GM13976 (cell line): ENCODE measurements at places on chromosomes 2 and 18.

DNA sequence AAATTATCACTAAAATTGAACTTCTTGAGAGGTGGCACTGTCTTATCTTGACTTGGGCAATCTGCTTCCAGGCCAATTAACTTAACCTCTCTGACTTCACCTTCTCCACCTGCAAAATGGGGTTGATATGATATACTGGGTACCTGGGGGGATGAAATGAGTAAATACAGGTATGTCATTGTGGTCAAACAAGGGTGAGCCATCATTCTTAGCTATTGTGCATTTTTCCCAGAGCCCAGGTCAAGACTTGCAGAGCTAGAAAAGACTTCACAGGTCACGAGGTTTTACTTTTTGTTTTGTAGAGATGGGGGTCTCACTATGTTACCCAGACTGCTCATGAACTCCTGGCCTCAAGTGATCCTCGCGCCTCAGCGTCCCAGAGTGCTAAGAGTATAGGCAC is 145.0 kb downstream of the PRKCE start:
- DNase-seq: no peak

GRCh38 chr18:58015065-58015780 is 28.8 kb upstream of the NEDD4L start:
- DNase-seq: peak; percentile 64

GRCh38 chr2:127610561-127610960 is 35.4 kb upstream of the GPR17 start:
- DNase-seq: no peak

DNA sequence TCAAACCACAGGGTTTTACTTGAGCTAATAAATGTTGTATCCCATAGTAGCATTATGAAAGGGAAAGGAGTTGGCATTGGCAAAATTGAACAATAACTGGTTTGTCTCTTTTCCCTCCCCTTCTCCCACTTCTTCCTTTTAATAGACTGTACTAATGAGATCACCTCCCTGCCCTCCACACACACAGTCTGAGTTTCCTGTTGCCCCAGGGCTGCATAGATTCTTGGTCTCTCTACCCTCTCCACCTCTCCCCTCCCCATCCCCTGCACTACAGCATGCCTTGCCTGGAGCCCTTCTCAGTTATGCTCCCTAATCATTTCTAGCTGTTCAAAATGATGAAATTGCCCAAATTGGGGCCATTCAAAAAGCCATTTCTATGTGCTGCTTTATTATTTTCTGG is 37.2 kb upstream of the NEMP2 start:
- no peak for DNase-seq

DNA sequence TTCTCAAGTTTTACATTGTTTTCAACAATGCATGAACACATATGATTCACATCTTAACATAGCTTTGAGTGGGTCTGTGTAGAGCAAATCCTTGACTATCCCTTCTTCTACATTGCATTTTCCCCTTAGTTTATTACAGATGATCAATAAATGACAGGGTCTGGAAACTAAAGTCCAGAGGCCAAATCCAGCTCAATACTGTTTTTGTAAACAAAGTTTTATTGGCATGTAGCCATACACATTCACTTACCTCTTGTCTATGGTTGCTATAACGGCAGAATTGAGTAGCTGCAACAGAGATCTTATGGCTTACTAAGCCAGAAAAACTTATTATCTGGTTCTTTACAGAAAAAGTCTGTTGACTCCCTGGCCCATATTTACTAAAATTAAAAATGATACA is 12.8 kb downstream of the FANCL start:
- no peak for DNase-seq

- DNase-seq: no peak
Measured at GRCh38 chr18:68275616-68276015, 439.3 kb downstream of the TMX3 start.

GRCh38 chr2:154709215-154709614 is 10.7 kb downstream of the KCNJ3 start:
- no peak for DNase-seq

- DNase-seq: peak; percentile 38
Measured at GRCh38 chr2:113977660-113978523, 88.0 kb downstream of the ACTR3 start.

- DNase-seq: no peak
Measured at GRCh38 chr2:235139956-235140800, 188.4 kb downstream of the SH3BP4 start.

DNA sequence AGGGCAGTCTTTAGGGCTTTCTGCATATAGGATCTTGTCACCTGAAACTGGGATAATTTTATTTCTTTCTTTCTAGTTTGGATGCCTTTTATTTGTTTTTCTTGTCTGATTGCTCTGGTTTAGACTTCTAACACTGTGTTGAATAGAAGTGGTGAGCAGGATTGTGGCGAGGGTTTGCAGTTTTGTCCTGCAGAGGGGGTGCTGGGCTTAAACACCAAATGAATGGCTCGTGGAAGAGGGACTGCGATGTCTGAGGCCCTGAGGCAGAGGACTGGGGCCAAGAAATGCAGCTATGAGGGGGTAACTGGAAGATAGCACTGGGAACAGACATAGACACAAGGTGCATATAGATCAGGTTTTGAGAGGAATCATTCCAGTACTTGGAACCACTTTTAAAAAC is 20.5 kb downstream of the UBE2F start:
- DNase-seq: no peak

GRCh38 chr2:231199219-231199618 is 788 bp downstream of the ARMC9 start:
- DNase-seq: no peak

DNA sequence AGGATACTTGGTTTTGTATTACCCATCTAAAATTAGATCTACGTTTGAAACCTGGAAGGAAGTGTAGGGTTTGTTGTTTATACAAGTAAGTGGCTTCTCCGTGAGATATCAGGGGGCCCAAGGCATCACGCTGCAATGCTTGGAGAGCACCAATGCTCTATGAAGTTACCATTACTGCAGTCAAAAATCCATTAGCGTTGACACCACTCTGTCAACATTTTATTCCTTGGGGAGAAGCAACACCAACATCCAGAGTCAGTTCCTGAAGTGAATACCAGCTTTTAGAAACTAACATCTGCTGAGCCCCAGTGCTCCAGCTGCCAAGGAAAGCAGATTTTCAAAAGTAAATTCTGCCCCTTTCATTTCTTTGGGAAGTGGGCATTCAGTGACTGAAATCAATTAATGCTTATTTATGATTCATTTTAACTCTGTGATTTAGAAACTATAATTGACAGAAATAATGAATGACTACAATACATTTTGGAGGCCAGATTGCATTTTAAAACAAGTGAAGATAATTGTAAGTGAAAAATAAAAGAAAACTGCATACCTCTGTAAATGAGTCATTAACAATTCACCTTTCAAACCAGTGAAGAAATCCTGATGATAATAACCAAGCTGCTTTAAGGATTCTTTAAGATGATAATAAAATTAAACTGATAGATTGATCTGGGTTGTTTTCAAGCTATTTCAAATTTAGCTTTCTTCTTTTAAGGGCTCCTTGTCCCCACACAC is 30.5 kb downstream of the LRP1B start:
- DNase-seq: no peak

- DNase-seq: no peak
Measured at GRCh38 chr2:172921532-172922236, 154.0 kb upstream of the MAP3K20 start.

DNA sequence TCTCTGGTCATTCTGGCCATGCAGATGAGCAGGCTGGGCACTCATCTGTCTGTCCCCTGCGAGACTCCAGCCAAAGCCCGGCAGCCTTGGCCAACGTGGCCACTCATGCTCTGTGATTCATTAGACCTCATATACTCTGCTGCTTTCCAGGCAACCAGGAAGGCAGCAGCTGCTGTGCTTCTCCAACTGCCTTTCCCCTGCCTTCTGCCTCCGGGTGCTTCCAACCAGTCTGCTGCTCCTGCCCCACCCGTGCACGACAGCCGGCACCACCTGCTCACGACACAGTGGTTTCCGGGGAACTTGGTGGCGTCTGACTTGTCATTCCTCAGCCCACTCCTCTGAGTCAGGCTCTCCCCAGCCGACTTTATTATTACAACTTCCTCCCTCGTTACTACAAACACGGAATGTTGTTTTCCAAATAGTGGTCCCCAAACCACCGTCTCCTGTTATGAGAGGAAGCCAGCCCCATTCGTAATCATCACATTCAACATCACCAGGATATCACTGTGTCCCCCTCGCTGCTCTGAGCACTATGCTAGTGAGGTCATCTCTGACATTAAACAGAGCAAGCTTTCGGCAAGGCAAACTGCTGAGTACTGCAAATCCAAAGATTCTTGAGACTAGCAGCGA is 392.4 kb downstream of the ALK start:
- no peak for DNase-seq

DNA sequence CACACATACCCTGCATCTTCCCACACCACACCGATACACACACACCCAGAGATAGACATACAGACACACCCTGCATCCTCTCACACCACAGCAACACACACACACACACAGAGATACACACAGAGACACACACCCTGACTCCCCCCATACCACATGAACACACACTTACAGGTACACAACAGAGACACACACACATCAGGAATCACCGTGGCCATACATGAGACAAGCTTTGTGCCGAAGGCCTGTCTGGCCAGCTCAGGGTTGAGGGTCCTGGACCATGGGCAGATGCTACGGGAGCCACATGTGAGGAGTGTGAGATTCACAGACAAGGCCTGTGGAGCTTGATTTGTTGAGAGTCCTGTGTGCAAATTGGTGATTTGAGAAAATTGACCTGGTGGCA is 15.6 kb downstream of the IMPA2 start:
- no peak for DNase-seq

GRCh38 chr2:96759548-96759947 is 1.2 kb upstream of the CNNM4 start:
- no peak for DNase-seq

GRCh38 chr2:201264472-201265173 is 4.3 kb downstream of the CASP8 start:
- DNase-seq: no peak

- DNase-seq: no peak
Measured at GRCh38 chr2:30527859-30528258, 80.8 kb downstream of the LCLAT1 start.

DNA sequence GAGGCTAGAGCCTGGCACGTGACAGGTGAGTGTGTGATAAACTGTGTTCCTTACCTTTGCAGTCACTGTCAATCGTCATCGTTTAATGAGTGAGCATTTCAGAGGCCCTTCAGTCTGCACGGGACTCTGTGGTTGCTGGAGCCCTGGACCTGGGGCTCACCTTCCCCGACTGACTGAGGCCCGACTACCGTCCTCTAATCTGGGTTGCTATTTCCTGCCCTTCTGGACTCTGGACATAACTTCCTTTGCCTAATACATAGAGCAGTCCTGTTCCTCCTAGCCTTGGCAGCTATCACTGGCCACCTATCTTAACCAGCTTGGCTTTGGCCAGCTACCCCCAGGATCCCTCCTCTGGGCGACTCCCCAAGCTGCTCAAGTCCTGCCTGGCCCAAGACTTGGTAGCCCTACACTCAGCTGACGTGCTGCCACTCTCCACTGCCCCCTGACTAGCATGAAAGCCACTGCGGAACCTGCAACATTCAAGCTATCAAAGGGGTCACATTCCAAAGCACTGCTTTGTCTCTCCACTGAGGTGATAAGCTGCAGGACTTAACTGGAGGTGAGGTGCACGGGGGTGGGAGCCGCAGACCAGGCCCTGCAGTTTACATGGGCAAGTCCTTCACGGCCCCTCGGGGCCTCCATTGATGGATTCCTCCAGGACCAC is 11.1 kb upstream of the RAB17 start:
- no peak for DNase-seq

GRCh38 chr18:46477425-46478011 is 179.5 kb downstream of the LOXHD1 start:
- no peak for DNase-seq

GRCh38 chr2:161199912-161200701 is 39.9 kb downstream of the TANK start:
- DNase-seq: peak; percentile 6

DNA sequence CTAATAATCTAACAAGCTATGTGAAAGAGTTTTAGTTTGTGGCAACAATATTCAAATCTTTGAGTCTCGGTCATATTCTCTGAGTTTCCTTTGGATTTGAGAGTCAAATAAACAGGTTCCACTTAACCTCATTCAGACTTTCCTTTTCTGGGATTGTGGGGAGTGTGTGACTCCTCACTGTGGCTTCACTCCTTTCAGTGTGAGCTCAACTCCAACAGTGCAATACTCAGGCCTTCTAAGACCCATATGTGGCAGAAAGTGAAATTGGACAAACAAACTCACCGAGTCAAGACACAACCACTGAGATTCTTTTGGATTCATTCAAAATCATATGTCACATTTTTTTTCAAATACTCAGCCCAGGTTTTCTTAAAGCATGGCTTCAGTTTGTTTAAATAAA is 25.4 kb downstream of the SLC9A4 start:
- DNase-seq: no peak

DNA sequence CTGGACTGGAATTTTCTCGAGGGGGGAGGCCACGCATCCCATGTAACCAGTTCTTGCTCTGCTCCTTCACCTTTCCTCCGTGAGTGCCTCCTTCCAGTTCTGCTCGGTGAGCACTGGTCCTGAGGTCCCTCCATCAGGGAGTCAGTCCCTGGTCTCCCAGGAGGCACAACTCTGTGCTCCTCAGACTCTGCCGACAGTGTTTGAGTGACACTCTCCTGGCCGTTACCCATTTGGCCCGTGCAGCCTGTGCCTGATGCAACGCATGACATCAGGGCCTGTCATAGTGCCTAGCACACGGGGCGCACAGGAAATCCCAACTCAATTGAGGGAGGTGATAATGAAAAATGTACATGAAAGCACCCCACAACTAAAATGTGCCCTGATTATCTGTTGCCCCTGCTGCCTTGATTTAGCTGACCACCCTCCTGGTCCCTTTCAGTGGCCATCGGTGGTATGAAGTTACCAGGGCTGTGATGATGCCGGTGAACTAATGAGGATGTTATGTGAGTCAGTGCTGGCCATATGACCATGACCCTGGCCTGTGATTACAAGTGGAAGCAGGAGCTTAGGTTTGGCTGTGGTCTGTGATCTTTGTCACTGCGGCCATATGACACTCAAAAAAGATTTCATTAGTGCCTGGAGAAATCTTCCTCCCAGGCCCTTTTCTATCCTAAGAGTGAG is 144.6 kb downstream of the TDRD15 start:
- DNase-seq: no peak

DNA sequence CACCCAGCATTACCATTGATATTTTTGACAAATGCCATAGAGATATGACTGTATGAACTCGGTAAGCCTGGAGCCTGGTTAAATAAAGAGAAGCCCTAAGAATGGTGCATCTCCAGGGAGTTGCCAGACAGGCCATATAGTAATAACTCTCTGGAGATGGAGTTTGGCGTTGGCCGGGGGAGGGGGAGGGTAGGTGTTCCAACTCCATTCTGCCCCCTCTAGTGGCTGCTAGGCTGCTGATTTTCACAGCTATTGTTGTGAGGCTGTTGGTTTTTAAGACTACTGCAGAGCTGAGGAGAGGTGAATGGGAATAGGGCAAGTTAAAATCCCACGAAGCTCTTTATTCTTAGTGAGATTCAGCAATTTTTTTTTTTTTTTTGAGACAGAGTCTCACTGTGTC is 99.9 kb downstream of the GALNT14 start:
- no peak for DNase-seq

DNA sequence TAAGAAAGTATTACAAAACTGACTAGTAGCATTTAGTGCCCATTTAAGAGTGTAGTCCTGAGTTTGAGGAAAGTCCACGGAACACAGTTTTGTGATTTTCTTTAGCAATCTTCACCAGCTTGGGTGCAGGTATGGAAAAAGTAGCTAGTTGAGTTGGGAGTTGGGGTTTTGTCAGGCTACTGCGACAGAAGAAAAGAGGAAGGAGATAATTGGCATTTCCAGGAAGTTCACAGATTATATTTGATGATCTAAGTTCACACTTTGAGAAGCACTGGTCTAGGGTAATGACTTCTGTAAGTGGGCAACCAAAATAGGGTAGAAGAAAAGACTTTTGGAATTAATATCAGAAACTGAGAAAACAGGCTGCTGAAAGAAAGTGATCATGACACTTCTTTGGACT is 52.1 kb downstream of the VIL1 start:
- no peak for DNase-seq
